Thymus (tissue), 14 donors: ENCODE measurements at places on chromosomes 4 and X. TPM values are rescaled to one million over a fixed set of nuclear protein-coding genes. Genes with fewer than 3 reads are reported as not detected.

NXT2 gene
- 12.9 TPM for polyA plus RNA-seq

GSX2 gene
- polyA plus RNA-seq, result 0.14 TPM

NHS gene
- polyA plus RNA-seq, result 2.8 TPM

CITED1 gene
- 1.3 TPM for polyA plus RNA-seq

ENPP6 gene
- 1.1 TPM for polyA plus RNA-seq

NUP62CL gene
- polyA plus RNA-seq, result 3.0 TPM

ATOH1 gene
- 0.32 TPM for polyA plus RNA-seq

RNF150 gene
- polyA plus RNA-seq, result 1.4 TPM

UTP3 gene
- 53.9 TPM for polyA plus RNA-seq

SLC2A9 gene
- polyA plus RNA-seq, result 8.6 TPM

MAGEA4 gene
- not detected for polyA plus RNA-seq

BMPR1B gene
- polyA plus RNA-seq, result 2.2 TPM

LIMCH1 gene
- 5.4 TPM for polyA plus RNA-seq

ATP1B4 gene
- 0.05 TPM for polyA plus RNA-seq

RAB39B gene
- 8.1 TPM for polyA plus RNA-seq

DNA sequence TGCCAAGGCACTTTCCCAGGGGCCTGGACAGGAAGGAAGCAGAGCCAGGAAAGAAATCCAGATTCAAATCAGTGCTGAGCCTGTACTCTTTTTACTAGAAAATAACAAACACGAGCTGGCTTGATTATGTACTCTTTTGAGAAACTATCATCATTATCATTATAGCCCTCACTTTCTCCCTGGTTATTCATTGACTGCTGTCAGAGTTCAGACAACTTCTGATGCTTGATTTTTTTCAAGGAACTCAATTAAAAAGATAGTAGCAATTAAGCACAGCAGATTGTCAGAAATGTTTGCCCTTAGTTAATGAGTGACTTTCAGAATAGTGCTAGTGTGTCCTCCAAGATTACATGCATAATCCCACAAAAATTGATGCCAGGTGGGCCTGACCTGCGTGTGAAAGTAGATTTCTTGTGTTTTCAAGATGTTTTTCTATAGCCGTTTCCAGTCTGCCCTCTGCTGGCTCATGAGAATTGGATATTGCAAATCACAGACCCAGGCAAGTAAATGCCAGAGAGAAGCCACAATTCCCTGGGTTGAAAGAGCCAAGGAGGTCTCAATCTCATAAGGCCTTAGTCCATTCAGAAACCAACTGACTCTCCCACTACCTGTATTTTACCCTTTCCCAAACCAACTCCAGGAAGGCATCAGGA is 14.3 kb upstream of the PNPLA4 start:
- DNase-seq, result no peak

GRCh38 chr4:163991298-163991865 is 496.9 kb downstream of the TMA16 start:
- DNase-seq, result no peak

- DNase-seq, result no peak
Measured at GRCh38 chrX:129772796-129773431, 6.8 kb upstream of the SASH3 start.

- no peak for DNase-seq
Measured at GRCh38 chr4:121794505-121795188, 6.5 kb upstream of the EXOSC9 start.

DNA sequence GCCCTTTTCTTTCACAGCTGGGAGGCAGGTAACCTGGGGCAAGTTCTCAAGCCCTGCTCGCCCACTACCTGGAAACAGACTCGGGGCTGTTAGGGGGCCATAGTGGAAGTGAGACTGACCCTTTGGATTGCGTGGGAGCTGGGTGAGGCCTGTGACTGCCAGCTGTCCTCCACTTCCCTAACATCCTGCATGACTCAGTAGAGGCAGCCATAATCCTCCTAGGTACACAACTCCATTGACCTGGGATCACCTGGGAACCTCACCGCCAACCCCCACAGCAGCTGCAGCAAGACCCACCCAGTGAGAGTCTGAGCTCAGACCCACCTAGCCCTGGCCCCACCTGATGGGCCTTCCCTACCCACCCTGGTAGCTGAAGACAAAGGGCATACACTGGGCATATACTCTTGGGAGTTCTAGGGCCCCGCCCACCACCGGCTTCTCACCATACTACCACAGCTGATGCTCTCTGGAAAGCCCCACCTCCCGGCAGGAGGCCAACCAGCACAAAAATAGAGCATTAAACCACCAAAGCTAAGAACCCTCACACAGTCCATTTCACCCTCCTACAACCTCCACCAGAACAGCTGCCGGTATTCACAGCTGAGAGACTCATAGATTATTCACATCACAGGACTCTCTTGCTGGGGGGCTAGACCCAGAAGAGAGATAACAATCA is 61.1 kb upstream of the DCTD start:
- DNase-seq, result no peak

GRCh38 chrX:56788717-56789122 is 59.7 kb downstream of the NBDY start:
- DNase-seq, result no peak

DNA sequence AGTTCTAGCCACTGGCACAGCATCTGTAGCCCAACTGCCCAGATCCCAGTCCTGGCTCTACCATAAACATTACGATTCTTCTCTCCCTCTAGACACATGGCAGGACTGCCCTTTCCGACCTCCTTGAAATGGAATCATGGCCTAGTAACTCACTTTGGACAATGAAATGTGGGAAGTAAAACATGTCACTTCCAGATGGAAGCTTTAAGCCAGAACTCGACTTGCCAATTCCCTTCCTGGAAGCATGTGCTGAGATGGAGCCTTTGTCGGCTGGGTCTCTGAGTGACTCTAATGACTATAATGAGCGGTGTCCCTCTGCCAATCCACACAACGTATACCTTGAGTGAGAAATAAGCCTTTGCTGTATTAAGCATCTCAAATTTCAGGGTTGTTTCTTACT is 34.7 kb downstream of the SH3RF1 start:
- no peak for DNase-seq

DNA sequence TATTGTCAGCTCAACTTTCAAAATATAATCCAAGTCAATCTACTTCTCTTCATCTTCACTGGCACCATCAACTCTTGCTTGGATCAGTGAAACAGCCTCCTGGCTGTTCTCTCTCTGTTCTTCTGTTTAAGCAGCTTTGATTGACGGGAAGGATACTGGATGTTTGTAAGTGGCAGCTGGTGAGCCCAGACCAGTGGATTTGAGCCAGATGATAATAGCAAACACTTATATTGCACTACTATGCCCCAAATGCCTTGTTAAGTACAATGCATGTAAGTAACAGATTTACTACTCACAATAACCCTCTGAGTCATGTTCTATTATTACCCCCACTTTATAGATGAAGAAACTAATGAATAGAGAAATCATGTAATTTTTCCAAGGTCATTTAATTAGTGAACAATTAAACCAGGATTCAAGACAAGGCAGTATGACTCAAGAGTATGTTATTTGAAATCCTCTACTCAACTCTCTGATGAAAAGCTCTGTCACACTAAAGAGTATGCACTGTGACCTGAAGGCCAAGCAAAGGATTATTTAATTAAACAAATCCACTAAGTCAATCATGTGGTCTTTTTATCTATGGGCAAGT is 44.8 kb downstream of the SPANXN3 start:
- DNase-seq, result no peak

- no peak for DNase-seq
Measured at GRCh38 chr4:145734576-145735346, 54.8 kb downstream of the C4orf51 start.

- DNase-seq, result no peak
Measured at GRCh38 chrX:22097012-22097694, 65.0 kb downstream of the PHEX start.

DNA sequence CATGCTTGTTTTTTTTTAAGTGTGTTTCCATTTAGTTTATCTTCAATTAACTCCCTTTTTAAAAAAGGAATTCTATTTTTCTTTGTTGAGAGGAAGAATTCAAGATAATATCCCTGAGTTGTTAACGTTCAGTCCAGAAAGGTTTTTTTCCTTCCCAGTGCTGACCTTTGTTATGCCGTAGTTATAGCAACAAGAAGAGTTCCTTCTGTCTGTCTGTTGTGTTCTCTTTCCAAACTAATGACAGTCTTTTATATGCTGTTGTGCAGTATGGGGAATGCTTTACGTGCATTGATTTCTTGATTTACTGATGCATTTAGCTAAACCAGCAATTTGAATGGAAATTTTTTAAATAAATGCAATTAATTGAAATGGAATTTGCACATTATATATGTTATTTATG is 6.6 kb upstream of the CXXC4 start:
- DNase-seq, result no peak

- no peak for DNase-seq
Measured at GRCh38 chrX:3651277-3651676, 62.2 kb downstream of the PRKX start.

DNA sequence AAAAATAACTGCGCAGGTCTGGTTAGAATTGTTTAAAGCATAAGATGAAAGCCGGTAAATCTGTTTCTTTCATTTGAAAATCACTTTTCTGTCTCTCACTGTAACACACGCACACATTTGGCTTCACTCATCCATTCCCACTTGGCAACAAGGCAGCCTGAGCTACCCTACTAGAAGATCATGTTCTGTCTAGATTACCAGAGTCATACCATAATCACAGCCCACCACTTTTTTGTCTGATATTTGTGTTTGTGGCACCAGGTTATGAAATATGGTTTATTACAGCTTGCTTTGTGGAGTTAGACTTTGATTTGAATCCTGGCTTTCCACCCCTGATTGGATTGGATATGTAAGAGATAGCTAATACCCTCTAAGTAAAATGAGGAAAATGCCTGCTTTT is 2.2 kb downstream of the USO1 start:
- no peak for DNase-seq

- no peak for DNase-seq
Measured at GRCh38 chr4:19241895-19242294, 1009.8 kb upstream of the SLIT2 start.

DNA sequence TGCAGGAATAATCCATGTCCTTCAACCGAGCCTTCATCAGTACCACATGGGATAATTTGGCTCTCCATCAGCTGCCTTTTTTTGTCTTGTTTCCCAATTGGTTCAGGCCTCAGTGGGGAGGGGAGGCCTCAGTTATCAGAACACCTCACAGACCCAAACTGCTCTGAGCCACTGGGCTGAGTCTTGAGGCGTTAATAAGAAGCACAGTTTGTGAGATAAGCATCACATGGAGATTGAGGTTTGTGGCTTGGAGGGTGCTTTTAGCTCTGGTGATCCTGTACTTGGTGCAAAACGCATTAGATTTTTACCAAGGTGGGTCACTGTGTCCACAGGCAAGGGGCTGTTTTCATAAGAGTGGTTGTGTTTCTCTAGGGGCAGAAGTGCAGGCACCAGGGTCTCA is 82.8 kb upstream of the HPF1 start:
- no peak for DNase-seq

GRCh38 chr4:152941411-152941810 is 5.3 kb downstream of the FHDC1 start:
- no peak for DNase-seq

DNA sequence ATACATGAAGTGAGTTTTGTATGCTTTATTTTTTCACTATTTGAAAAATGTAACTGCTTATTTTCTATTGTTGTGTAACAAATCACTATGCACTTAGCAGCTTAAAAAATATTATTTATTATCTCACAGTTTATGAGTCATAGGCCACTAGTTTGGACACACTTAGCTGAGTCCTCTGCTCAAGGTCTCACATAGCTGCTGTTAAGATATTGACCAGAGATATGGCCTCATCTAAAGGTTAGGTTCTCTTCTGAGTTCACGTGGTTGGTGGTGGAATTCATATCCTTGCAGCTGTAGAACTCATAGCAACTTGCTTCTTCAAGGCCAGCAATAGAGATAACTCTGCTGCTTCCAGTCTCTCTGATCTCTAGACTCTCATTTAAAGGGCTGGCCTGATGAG is 534.4 kb downstream of the SPRY1 start:
- no peak for DNase-seq

DNA sequence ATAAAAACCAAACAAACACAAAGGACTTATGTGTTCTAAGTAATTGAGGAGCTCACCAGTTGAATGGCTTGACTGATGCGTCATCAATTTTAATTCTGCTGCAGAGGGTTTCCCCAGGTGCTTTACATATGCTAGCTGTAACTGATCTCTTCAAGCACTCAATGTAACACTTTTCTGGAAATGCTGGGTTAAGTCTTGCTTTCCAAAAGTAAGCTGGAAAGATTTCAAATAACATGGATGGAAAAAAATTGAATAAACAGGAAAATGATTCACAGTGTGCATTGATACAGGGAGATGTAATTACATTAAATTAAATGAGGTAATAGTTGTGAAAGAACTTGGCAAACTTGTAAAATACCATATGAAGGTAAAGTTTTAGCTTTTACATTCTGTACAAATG is 186.7 kb upstream of the WDFY3 start:
- DNase-seq, result peak; percentile 12

- no peak for DNase-seq
Measured at GRCh38 chr4:142707401-142707800, 138.7 kb downstream of the INPP4B start.

DNA sequence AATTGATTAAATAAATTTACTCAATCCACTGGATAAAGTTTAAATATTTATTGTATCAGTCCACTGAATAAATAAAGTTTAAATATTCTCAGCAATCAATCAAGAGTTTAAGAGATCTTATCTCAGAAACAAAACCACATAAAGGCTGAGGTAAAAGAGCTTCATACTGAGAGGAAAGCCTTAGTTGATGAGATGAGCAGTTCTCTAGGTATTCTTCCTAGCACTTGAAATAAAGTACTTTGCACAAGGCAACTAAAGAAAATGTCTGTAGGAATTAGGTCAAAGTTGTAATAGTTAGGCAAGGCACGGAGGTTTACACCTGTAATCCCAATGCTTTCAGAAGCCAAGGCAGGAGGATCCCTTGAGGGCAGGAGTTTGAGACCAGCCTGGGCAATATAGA is 63.5 kb downstream of the UCHL1 start:
- no peak for DNase-seq

DNA sequence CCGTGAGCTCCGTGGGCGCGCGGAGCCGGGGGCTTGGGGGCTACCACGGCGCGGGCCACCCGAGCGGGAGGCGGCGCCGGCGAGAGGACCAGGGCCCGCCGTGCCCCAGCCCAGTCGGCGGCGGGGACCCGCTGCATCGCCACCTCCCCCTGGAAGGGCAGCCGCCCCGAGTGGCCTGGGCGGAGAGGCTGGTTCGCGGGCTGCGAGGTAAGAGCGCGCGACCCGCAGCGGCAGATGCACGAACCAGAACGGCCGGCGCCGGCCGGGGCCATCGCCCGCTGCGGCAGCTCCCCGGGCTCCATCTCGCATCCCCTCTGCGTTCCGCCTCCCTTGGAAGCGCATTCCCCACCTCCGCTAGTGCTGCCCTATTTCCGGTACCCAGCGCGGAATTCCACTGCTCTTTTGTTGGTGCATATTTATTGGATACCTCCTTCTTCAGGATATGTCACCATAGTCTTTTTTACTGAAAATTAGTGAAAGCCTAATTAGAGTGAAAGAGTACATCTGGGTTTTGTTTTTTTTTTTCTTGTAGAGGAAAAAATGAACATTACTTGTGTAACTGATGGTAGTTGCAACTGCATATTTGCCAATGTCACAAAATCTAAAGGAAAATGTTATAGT is 797 bp downstream of the PKD2 start:
- no peak for DNase-seq

- peak; percentile 58 for DNase-seq
Measured at GRCh38 chrX:136251041-136251991, at the start of gene MAP7D3. TSS of gene MAP7D3 (minus strand) at chrX:136251400. CDS start at chrX:136251358, 42 bp downstream.

GRCh38 chr4:139301821-139302611 is at the start of gene NDUFC1:
TSS of gene NDUFC1 (minus strand) at chr4:139302477. CDS start at chr4:139295798, 6,679 bp downstream.
- peak; percentile 53 for DNase-seq
